ENCODE measurements at places on chromosomes 4 and X.

- DNase-seq: no peak
These were observed 132.5 kb downstream of the PTTG2 start for GRCh38 chr4:38092701-38093100.

GRCh38 chr4:79920163-79920853, 152.7 kb downstream of the ANTXR2 start:
- DNase-seq: no peak

DNA sequence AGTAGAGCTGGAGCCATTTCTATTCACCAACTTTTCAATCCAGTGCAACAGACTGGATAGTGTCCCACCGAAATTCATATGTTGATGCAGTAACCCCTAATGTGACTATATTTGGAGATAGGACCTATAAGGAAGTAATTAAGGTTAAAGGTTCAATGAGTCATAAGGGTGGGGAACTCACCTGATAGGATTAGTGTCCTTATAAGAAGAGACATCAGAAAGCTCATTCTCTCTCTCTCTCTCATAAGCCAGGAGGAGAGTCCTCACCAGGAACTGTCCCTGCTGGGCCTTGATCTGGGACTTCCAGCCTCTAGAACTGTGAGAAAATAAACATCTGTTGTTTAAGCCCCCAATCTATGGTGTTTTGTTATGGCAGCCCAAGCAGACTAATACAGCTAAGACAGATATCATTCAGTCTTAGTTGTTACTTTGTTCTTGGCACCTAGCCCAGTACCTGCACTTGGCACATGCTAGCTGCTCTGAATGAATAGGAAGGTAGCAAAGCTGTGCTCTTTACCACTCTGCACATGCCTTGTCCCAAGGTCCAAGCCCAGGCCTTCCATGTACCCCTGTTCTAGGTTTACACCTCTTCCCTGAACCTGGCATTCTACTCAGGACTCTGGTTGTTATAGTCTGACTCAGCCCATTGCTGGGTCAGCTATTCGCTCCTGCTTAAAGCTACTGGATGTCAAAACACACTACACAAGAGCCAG, 19.2 kb upstream of the BRS3 start:
- DNase-seq: no peak

- DNase-seq: no peak
These were observed 106.0 kb downstream of the ADRA2C start for GRCh38 chr4:3871881-3872833.

GRCh38 chrX:39955625-39956024, 142.1 kb downstream of the BCOR start:
- no peak for DNase-seq

GRCh38 chr4:68718447-68719074, 48.1 kb upstream of the UGT2B15 start:
- DNase-seq: no peak

- no peak for DNase-seq
These were observed 7.2 kb upstream of the C1QTNF7 start for GRCh38 chr4:15420642-15421041.

DNA sequence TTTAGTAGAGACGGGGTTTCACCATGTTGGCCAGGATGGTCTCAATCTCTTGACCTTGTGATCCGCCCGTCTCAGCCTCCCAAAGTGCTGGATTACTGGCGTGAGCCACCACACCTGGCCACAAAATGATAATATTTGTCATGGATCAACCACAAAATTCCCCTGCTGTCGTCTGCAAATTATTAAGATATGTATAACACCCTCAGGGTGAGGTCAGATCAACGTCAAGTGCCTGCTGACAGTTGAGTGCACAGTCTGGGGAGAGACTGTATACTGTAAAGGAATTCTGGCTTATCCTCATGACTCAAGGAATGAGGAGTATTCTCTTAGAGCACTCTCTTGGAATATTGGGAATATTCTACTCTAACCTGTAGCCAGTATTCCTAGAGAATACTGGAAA, 11.2 kb downstream of the EPGN start:
- DNase-seq: no peak

DNA sequence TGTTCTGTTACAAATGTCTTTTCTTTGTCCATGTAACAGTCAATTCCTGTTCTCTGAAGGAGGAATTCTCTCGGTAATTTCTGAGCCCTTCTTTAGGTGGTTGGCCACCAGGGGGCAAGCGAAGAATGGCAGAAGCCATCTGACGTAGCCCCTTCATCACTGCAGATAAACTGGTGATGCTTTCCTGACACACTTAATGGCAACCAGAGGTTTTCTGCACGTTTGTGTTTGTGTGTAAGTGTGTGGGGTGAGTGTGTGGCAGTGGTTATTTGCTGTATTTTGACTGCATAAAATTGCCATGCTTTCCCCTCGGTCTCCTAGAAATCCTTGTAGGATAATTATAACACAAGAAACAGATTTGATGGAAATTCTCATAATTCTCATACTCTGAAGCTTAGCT, 64.8 kb upstream of the STOX2 start:
- peak; percentile 54 for DNase-seq

DNA sequence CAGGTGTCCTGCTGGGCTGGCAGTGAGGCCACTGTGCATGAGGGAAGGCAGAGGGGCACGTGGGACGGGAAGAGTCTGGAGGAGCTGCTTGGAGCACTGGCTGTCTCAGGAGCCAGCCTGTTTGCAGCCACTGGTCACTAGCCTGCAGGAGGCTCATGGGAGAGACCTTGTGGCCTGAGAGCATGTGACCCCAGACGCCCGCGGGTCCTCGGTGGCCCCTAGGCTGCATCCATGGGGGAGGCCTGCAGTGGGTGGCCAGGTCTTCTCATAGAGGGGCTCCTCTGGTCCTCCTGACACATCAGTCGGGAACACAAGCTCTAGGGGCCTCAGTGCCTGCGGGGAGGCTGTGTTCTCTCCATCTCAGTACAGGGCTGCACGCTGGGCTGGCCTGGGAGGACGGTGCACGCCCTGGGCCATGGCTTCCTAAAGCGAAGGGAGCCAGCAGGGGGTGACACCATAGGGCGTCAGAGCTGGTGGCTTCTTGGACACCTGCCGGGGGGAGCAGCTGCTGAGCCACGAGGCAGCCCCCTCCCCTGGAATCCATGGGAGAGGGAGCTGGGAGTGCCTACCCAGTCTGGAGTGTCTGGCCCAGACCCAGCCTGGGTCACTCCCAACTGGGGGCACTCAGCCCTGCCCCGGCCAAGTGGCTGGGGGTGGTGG, 12.3 kb downstream of the NAT8L start:
- DNase-seq: no peak

DNA sequence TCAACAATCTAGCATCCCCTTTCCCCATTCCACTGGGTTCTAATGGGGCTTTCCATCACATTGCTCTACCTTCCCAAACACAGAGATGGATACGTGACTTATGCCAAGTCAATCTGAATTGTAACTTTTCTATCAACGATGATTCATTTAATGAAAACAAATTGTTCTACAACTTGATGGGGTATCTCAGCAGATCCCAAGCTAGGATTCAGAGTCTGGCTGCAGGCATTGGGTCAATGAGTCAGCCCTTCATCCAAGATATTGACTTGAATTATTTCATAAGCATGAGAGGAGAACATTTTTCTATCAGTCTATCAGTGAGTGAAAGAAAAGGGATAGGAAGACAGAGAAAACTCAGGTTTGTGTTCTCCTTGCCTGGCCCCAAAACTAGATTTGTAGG, 15.0 kb upstream of the HPGDS start:
- DNase-seq: no peak

GRCh38 chrX:36160081-36160480, 240.5 kb downstream of the CFAP47 start:
- DNase-seq: no peak

DNA sequence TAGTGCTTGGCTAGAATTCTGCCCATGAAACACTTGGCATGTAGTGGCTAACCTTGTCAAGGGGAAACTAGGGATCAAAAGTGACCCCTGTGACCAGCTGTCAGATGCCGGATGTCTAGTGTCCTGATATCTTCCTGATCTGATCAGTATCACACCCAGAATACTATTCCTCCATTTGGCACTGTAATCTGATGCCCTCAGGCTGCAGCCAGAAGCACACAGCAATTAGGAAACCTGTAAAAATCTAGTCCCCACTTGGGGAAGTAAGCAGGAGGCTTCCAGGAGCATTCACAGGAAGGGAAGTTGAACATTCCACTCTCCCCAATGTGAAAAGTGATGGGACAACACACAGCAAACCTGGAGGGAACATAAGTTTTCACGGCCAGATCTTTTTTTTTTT, 125.1 kb downstream of the HS6ST2 start:
- DNase-seq: no peak

DNA sequence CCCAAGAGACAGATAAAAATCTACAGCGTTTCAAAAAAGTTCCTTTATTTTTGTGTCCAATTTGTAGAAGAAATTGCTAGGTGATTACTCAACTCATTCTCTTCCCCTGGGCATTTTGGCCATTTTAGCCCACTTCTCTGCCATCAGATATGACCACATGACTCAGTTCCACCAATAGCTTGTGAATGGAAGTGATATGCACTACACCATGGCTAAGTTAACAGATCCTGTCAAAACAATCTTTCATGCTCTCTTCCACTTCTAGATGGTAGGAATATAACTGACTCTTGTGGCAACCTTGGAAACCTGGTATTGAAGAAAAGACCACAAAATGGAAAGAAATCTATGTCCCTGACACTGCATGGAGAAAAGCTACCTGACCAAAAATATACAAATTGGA, 26.2 kb upstream of the FREM3 start:
- no peak for DNase-seq

DNA sequence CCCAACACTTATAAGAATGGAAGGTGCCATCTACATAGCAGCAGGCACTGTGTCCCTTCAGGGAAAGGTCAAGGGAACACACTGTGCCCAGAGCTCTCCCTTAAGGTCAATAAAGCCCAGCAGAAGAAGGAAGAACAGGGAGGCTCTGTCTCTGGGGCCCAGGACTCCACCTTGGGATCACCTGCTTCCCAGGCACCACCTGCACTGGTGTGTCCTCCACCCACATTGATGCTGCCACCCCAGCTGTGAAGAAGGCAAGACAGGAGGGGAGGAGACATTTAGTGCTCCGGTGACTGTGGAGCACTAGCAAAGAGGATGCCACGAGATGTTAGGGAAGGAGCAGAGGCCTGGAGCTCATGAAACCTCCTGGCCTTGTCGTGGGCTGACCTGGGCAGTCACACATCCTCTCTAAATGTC, 53.4 kb downstream of the FHDC1 start:
- DNase-seq: no peak

GRCh38 chr4:7638984-7639789, 204.5 kb upstream of the PSAPL1 start:
- DNase-seq: no peak

DNA sequence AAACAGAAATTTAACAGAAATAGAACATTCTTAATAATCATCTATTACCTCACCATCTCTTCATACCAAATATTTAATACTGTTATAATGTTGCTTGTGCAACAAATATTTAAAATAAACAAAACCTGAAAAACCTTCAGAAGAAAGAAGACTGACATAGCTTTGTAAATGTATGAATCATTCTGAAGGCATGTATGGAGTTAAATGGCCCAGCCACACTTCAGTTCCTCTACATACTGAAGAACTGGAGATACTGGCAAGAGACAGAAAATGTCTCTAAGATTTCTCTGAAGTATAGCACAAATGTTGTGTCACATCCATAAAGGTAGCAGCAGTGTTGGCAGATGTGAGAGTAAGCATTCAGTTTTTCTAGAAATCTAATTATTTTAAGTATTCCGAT, 275.3 kb upstream of the FGF13 start:
- DNase-seq: no peak

DNA sequence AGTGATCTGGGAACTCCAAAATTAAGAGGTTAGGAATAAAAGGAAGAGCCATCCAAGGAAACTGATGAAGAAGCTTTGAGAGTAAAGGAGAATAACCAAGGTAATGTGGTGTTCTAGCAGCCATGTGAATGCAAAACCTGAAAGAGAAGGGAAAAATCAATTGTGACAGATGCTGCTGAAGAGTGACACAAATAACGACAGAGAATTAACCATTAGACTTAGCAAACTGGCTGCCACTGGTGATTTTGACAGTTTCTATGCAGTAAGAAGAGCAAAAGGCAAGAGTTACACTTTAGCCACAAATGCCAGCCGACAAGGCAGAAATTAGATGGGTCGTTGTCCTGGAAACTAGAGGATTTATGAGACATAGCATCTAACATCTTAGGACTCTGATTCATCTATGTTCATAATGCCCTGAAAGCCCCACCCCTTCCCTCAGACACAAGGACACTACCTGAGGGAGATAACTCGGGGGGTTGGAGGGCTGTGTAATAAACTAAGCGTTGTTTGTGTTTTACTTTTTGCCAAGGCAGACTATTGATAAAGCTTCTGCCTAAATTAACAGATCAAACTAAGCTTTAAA, 13.0 kb upstream of the TMEM144 start:
- no peak for DNase-seq

DNA sequence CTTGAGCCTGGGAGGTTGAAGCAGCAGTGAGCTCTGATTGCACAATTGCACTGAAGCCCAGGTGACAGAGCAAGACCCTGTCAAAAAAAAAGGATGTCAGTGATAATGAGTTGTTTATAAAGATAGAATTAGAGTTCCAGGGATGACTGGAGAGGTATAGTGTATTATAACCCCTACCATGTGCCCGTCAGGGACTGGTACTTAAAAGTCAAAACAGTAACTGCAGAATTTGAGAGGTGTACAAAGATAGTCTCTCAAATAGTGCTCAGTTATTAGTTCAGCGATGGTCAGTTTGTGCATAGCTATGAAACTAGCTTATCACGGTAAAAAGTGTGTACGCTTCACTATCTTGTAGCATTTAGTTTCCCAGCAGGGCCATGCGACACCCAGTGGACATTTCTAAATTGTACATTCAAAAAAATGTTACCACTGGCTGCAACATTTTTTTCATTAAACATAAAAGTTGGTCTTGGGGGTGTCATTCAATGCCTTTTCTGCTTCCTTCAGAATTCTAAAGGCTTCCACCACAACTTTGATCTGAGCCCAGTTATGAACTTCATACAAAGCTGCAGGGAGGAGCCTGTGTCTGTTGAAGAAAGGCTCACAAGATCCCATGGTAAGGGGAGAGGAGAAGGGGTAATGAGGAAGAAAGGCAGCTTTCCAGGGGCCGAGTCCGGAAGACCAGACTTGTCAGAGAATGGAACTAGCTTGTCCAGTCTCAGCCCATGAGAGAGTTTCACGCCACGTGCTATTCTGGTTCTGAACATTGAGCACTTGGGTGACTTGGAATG, 9.2 kb upstream of the GYG2 start:
- DNase-seq: no peak

- no peak for DNase-seq
These were observed 63.2 kb downstream of the ANTXR2 start for GRCh38 chr4:80009806-80010205.

- no peak for DNase-seq
These were observed 30.3 kb downstream of the TMPRSS11A start for GRCh38 chr4:67933038-67933437.

GRCh38 chr4:181971411-181971810, 271.8 kb upstream of the TENM3 start:
- DNase-seq: no peak

DNA sequence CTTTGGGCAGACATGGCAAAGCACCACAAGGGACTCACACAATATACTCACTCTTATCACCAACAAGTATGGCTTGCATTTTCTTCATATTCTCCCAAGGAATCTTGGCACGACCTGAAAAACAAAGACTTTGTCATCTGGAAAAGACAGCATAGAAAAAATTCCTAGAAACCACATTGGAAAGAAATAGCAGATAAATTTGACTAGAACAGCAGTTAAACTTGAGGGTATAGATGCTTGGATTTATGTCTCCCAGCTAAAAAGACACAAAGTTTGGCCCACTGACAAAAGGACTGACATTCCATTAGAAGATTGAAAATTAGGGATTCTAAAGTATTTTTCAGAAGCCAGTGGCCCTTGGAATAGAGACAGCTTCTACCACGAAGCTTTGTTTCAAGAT, 6.9 kb upstream of the VEGFC start:
- no peak for DNase-seq

Measured in activated CD4-positive, alpha-beta T cell treated with anti-CD3 and anti-CD28 coated beads for 4 hours (primary cell).